T-helper 2 cell (primary cell): ENCODE measurements at places on chromosomes 12 and 14.

GRCh38 chr12:94172973-94173372 lies 24.6 kb downstream of the PLXNC1 start:
- no peak for DNase-seq

- DNase-seq, result no peak
These were observed 27.9 kb downstream of the HSP90AA1 start for GRCh38 chr14:102058961-102059360.

- DNase-seq, result no peak
These were observed 6.7 kb downstream of the TAS2R43 start for GRCh38 chr12:11085419-11085818.

DNA sequence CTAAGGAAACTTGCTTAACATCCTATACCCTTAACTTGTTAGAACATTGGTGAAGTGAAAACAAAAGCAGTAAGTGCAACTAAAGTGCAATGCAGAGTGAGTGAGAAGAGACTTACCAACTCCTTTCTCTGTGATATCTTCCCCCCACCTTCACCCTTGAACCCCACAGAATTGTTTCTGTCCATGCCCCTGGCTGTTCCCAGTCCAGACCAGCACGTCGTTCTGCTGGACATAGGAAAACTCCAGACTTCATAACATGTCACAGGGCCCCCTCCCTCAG lies 91.9 kb downstream of the DAD1 start:
- DNase-seq, result no peak

DNA sequence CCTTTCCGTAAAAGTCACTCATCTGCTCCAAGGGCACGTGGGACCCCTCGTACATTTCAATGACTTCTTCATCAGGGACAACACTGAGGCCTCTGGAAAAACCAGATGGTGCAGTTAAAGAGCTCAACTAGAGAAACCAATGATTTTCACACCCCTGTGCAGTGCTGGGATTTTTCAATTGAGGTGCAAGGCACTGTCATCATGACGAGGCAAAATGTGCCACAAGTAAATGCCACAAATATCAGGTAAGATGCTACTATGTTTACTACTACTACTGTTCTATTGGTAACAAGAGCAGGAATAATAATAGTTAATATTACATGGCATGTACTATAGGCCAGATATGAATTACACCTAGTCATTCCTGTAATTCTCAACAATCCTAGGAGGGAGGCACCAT lies 42.4 kb downstream of the NT5DC3 start:
- DNase-seq, result no peak

- no peak for DNase-seq
These were observed 93.8 kb upstream of the MON2 start for GRCh38 chr12:62372825-62373224.
